ENCODE measurements at places on chromosomes 3 and 15. TPM values are rescaled to one million over a fixed set of nuclear protein-coding genes. Genes with fewer than 3 reads are reported as not detected.

Gene SACM1L
- 7.2 TPM for total RNA-seq

Gene DIS3L
- 10.3 TPM for total RNA-seq

Gene PLA2G4D
- not detected for total RNA-seq

Gene IL16
- total RNA-seq, result 8.5 TPM

Gene SSUH2
- total RNA-seq, result not detected

Gene UQCC5
- not detected for total RNA-seq

Gene CFAP20DC
- total RNA-seq, result not detected

Gene FMN1
- 4.3 TPM for total RNA-seq

Gene SNTN
- not detected for total RNA-seq

Gene LRRC3B
- not detected for total RNA-seq

Gene ACAN
- total RNA-seq, result 113 TPM

Gene BCL2A1
- not detected for total RNA-seq

Gene KPNA1
- total RNA-seq, result 21.1 TPM

Gene TMEM212
- total RNA-seq, result not detected

Gene MESP2
- not detected for total RNA-seq

Gene RASL12
- 187 TPM for total RNA-seq

Gene IMPG2
- total RNA-seq, result 0.11 TPM

Gene TNIK
- 0.75 TPM for total RNA-seq

Gene CHRD
- 172 TPM for total RNA-seq

Gene CCR9
- not detected for total RNA-seq

Gene THBS1
- 725 TPM for total RNA-seq

Gene VIPR1
- 3.5 TPM for total RNA-seq

Gene CFAP100
- not detected for total RNA-seq

Gene CORO2B
- 11.0 TPM for total RNA-seq

Gene LXN
- 1.2 TPM for total RNA-seq

Gene SH2D7
- not detected for total RNA-seq

Gene UROC1
- not detected for total RNA-seq

Gene TMC3
- total RNA-seq, result not detected

Gene PLSCR4
- 87.2 TPM for total RNA-seq

Gene MAP1A
- 19.9 TPM for total RNA-seq

Gene HYAL2
- 449 TPM for total RNA-seq

Gene CP
- total RNA-seq, result 58.3 TPM

Gene RBPMS2
- total RNA-seq, result not detected

Gene OCA2
- 1.2 TPM for total RNA-seq

Gene RAB6B
- total RNA-seq, result 0.75 TPM

Gene FBXL22
- 0.43 TPM for total RNA-seq

Gene PLA2G4E
- not detected for total RNA-seq

Gene XIRP1
- total RNA-seq, result not detected

Gene ZNF80
- 23.7 TPM for total RNA-seq

Gene KCNMB3
- total RNA-seq, result 16.5 TPM

Gene CCDC54
- total RNA-seq, result not detected

Gene NRG4
- not detected for total RNA-seq

Gene MGLL
- 101 TPM for total RNA-seq

Gene SH3GL3
- total RNA-seq, result not detected

Gene CDHR4
- not detected for total RNA-seq

Gene SLC28A2
- total RNA-seq, result not detected

Gene SERINC4
- total RNA-seq, result not detected

Gene UBP1
- 55.8 TPM for total RNA-seq

Gene ARL6
- total RNA-seq, result 18.5 TPM

Gene TGFBR2
- 343 TPM for total RNA-seq

Gene THPO
- not detected for total RNA-seq

Gene PRKCI
- 20.3 TPM for total RNA-seq

Gene PRR20G
- not detected for total RNA-seq

Gene C3orf49
- not detected for total RNA-seq

Gene CCDC39
- not detected for total RNA-seq

Gene ATP13A4
- total RNA-seq, result not detected

Gene CCK
- not detected for total RNA-seq

Gene COL6A5
- total RNA-seq, result not detected

Gene SHF
- 75.0 TPM for total RNA-seq

Gene TGM4
- not detected for total RNA-seq
